ENCODE measurements at places on chromosomes 2 and 18.

- ATAC-seq = no peak
Observed at GRCh38 chr18:26646901-26647300, 98.5 kb upstream of the KCTD1 start.

- ATAC-seq = no peak
Observed at GRCh38 chr2:15498554-15498953, 62.6 kb downstream of the NBAS start.

DNA sequence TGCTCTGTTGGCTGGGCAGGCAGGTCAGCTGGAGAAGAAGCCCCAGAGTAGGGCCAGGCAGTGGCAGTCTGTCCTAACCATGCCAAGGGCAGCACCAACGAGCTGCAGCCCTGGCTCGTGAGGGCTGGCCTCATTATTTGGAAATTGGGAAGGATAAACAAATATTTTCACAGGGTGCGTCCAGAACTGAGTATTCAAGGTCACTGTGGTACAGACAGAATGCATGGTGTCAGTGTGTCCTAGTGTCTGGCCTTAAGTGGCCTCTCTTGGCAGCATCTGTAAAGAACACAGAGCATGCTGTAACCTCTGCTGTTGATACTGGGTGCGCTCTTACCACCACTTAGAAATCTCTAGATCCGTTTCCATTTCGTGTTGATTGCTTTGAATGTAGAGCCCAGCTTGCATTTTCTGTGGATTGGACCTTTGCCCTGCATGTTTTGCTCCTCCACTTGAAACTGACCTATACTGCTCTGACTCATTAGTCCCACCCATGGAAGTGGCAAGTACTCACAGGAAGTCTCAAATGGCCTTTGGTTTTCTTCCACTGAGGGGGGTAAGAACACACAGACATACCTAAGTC lies 88.2 kb downstream of the GREB1L start:
- ATAC-seq = no peak

- no peak for ATAC-seq
Observed at GRCh38 chr18:74608681-74609080, 11.0 kb downstream of the ZNF407 start.

DNA sequence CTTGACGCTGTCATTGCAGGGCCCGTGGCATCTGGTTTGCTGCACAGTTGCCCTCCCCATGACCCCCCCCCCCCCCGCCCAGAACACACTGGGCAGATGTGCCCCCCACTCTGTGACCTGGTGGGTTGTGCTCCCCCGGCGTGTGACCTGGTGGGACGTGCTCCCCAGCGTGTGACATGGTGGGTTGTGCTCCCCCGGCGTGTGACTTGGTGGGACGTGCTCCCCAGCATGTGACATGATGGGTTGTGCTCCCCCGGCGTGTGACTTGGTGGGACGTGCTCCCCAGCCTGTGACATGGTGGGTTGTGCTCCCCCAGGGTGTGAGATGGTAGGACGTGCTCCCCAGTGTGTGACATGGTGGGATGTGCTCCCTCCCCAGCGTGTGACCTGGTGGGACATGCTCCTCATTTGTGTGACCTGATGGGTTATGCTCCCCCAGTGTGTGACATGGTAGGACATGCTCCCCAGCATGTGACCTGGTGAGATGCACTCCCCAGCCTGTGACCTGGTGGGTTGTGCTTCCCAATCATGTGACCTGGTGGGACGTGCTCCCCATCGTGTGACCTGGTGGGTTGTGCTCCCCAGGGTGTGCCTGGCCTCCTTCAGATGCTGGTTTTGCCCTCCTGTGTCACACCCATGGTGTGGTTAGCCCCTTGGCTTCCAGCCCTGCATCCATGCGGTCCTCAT lies 213.7 kb downstream of the AGAP1 start:
- no peak for ATAC-seq

DNA sequence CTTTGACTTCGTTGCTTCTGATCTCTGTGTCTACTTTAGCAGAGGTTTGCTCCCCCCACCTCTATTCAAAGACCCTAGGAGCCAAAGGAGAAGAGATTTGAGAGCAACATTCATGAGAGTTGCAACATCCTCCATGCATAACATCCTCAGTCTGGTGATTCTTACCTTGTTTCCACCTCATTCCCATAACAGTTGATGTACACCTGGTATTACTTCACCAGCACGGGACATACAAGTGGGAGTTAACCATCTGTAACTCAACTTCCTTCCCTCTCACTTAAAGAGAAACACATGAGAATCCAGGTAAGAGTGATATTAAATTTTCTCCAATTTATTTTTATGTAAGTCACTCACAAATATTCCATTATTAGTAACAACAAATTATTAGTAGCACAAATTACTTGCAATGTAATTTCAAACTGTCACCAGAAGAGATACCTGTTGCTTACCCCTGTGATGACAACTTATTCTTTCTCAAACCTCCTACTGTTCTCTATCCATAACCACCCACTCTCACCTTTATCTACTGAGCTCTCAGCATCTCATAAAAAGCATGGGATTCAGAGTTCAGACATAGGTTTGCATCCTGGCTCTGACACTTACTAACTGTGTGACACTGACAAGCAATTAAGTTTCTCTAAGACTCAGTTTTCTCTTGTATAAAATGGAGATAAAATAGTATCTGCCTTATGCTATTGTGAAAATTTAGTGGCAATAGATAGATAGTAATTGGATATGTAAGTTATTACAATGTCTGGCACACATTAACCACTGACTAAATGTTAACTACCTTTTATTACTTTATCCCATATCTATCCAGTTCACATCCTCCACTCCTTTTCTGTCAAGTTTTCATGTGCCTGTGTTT lies 184.6 kb upstream of the SRD5A2 start:
- ATAC-seq = no peak

DNA sequence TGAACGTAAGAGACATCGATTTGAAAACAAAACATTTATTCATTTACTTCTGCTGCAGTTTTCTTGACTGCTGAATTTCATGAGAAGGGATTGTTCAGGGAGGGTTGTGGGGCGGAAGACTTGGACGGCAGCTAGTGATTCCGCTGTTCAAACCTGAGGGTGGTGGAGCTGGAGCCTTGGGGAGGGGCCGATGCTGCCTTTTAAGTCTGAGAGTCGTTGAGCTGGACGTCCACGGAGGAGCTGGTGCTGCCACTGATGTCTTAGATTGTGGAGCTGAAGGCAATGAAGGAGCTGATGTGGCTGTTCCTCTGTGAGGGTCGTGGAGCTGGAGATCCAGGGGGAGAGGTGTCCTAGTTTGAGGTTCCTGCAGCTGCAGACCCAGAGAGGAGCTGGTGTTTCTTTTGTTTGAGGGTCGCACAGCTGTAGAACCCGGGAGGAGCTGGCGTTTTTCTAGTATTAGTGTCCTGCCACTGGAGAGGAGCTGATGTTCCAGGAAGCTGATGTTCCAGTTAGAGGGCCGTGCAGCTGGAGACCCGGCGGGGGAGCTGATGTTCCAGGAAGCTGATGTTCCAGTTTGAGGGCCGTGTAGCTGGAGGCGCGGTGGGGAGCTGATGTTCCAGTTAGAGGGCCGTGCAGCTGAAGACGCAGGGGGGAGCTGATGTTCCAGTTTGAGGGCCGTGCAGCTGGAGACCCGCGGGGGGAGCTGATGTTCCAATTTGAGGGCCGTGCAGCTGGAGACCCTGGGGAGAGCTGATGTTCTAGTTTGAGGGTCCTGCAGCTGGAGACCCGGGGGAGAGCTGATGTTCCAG lies 150.9 kb downstream of the RTP5 start:
- ATAC-seq = no peak

DNA sequence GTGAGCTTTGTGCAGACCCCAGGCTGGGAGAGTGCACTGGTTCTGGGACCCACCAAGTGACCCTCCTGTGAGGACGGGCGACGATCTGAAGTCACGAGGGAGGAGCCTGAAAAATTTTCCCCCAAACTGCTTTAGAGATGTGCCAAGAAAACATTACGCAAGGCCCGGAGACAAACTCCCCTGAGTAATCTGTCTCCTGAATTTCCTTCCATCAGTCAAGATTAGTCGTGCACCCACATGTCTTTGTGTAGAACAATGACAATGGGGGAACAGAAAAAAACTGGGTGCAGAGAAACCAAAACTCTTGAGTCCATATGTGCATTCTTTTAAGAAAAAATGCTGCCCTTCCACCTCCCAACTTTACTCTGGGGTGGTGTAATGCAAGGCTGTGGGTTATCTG lies 12.6 kb upstream of the NCK2 start:
- no peak for ATAC-seq

DNA sequence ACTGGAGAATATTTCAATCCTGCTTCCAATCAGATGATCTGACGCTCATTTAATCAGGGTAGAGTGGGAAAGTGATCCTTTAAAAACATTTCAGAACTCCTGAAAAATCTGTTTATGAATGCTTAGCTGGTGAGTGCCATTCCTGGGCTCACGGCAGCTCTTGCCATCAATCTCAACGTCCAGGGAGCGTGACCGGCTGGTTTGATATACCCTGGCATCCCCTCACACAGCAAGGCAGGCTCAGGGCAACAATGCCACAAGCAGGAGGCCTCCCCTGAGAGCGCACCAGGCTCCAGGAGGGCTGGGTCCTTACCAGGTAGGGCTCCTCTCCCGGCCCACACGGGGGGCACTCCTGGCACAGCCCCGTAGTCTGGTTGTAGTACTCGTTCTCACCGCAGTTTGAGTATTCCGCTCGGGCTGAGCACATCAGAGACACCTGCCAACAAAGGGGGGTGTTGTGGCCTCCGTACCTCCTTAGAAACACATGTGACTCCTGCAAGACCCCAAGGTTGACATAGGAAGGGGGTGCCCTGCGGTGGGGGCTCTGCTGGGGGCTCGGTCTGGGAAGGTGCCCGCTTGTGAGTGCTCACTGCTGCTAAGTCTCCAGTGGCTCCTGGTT lies 59.1 kb downstream of the EDAR start:
- no peak for ATAC-seq

GRCh38 chr18:41353777-41354528 lies 601.1 kb upstream of the PIK3C3 start:
- no peak for ATAC-seq

DNA sequence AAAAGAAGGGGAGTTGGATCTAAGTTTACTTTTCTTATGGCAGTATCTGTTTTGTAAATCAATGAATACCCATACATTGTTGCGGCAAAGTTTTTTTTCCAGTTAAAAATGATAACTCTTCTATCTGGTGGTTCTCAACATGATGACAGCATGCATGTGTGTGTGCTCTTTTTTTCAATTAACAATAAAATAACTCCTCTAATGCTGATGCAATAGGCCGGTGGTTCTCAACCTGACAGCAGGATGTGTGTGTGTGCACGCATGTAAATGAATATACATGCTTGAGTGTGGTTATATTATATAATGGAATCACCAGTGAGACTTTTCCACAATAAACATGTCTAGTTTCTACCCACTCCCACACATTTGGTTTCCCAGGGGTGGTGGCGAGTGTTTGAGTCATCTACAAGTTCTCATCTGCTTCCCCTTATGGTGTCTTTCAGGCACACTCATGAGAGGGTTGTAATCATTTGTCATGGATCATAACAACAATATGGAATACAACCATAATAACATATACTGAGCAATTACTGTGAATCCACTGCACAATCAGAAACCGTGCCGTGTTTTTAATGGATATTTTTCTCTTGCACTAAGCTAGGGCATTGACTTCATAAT lies 31.2 kb downstream of the PARD3B start:
- ATAC-seq = no peak

DNA sequence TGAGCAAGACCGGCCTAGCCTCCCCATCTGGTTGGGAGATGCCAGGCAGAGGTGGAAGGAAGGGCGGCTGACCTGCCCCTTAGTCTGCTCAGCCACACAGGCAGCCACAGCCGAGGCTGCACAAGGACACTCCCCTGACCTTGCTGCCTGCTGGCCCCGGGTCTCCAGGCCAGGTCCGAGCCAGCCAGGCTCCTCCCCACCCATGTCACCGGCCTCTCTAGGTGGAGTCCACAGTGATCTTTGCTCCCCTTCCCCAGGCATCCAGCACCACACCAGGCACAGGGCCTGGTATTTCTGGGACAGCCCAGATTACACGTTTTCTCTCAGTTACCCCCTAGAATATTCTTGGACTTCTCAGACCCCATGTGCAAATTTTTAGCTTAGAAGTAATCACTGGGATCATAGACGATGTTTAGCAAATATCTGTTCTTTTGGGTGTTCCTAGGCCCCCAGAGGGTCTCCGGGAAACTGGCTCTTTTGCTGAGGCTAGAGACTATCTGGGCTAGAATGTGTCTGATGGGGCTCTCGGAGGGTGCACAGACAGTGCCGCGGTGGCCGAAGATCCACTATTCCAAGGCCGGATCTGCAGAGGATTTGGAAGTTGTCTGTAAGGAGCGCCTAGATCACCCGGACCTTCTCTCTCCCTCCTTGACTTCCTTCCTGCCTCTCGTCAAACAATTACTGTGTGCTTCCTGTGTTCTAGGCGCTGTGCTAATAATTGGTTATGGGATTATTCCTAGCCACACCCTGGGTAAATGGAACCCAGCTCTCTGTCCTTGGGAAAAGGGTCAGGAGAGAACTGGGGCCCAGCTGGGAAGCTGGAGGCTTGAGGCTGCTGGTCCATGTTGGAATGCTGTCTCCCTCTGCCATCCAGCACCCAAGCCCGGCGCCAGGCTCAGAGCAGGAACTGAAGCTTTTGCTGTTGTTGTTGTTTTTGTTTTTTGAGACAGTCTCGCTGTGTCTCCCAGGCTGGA lies 46.9 kb downstream of the ODC1 start:
- no peak for ATAC-seq

GRCh38 chr2:68319398-68320117 lies at the start of gene CNRIP1:
TSS of gene CNRIP1 (minus strand) at chr2:68319949. CDS start at chr2:68319400, 549 bp downstream.
- peak; percentile 85 for ATAC-seq

- ATAC-seq = no peak
Observed at GRCh38 chr2:53509831-53510388, 257.7 kb upstream of the CHAC2 start.

DNA sequence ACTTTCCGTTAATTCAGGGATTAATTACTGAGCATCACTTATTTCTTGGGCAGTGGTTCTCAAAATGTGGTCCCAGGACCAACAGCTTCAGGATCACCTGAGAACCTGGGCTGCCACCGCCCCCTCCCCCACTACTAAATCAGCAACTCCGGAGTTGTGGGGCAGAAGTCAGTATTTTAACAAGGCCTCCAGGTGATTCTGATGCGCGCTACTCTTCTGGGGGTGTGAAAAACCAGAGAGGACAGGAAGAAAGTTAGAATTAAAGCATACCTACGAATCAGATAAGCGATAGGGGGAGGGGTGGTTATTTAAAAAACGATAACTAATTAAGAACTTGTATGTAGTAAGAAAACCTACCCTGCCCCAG lies 319 bp downstream of the ZSCAN30 start:
- peak; percentile 29 for ATAC-seq

DNA sequence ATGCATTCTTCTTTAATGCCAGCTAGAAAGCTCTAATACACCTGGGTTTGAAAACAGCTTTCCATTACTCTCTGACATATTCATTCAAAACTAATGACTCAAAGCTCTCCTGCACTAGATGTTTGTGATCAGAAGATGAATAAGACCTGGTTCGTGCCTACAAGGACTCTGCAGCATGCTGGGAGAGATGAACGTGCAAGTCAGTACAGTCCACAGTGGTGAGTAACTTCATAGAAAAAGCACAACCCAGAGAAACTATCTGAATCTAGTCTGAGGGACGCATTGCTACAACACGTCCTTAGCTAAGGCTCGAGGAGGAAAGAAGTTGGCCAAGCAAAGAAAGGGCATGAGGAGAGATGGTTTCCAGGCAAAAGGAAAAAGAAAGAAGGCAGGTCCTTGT lies 234.3 kb downstream of the OSR1 start:
- ATAC-seq = no peak
